Activated naive CD8-positive, alpha-beta T cell treated with anti-CD3 and anti-CD28 coated beads, Interleukin-2, amount 50 U/mL, for 24 hours (primary cell): ENCODE measurements at places on chromosomes 2 and 18.

GRCh38 chr2:28471214-28471613 lies 24.6 kb upstream of the PLB1 start:
- peaks cover 16% of the 10 kb centered on the region for H3K27me3 ChIP-seq
- H3K36me3 ChIP-seq, result no peaks in the 10 kb centered on the region
- H3K27ac ChIP-seq, result no peak overlapping the region
- H3K4me1 ChIP-seq, result peaks cover 23% of the 10 kb centered on the region

DNA sequence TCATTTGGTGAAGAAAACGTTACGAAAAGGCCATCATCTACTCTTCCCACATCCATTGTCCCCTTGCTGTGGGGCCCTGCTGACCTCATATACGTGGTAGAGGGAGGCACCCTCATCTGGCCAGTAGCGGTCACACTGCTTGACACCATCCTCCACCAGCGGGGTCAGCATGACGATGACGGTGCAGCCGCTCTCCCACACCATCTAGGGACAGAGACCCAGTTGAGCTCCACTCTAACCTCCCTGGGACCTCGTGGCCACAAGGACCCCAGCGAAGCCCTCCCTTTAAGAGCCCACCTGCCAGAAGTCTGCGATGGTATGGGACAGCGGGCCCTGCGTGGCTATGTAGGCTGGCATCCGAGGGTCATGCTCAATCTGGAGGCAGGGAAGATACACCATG lies 13.1 kb downstream of the PTPRN start:
- DNase-seq, result no peak
- H3K4me3 ChIP-seq, result no peak overlapping the region
- H3K4me1 ChIP-seq, result peaks cover 23% of the 10 kb centered on the region
- peaks cover 15% of the 10 kb centered on the region for H3K27me3 ChIP-seq
- peak overlapping the region; percentile 71 for H3K27ac ChIP-seq

GRCh38 chr18:57743008-57743407 lies 60.1 kb downstream of the ATP8B1 start:
- H3K27ac ChIP-seq, result no peak overlapping the region
- no peak overlapping the region for H3K4me3 ChIP-seq
- no peaks in the 10 kb centered on the region for H3K27me3 ChIP-seq
- DNase-seq, result no peak
- H3K36me3 ChIP-seq, result peaks cover 3% of the 10 kb centered on the region

DNA sequence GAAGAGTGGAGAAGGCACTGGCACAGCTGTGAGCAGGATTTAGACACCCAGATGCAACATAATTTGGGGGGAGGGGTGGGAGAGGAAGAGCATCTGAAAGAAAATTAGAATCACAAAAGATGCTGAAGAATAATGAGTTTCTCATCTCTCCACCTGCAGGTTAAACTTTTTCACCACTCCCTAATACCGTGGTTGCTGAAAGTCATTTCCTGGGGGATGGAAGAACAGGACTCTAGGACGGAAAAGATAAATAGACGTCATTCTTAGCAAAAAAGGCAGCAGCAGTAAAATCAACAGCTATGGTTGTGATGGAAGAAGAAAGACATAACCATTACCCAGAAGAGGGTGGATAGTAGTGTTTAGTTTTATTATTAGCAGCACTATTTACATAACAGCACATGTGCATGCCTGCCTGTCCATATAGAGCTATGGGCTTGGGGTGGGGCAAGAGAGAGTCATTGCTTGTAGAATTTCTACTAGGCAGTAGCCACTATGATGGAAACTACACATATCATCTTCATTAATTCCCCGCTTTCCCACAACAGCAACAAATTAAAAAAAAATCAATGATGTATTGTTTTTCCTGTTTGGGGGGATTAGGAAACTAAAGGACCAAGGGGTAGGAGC lies 212.2 kb downstream of the TRIB2 start:
- peaks cover 2% of the 10 kb centered on the region for H3K27me3 ChIP-seq
- peaks cover 10% of the 10 kb centered on the region for H3K4me1 ChIP-seq
- H3K36me3 ChIP-seq, result no peaks in the 10 kb centered on the region

DNA sequence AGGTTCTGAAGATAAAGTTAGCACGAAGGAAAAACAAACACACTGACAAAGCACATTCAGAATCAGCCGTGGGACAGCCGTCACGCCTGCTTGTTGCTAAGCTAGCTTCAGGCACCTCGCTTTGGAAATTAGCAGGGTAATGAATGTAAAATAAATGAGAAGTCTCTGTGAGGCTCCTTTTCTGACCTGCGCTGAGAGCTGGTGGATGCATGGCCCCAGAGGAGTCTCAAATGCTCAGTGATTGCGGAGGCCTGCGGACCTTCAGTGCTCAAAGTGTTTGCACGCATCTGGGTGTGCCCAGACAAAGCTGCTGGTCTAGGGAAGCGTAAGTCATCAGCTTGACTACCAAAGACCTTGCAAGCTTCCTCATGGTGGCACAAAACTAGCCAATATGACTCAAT lies 50.6 kb downstream of the CD8B2 start:
- no peak overlapping the region for H3K4me3 ChIP-seq
- H3K27me3 ChIP-seq, result peaks cover 8% of the 10 kb centered on the region
- no peaks in the 10 kb centered on the region for H3K36me3 ChIP-seq
- H3K27ac ChIP-seq, result no peak overlapping the region
- H3K4me1 ChIP-seq, result peaks cover 7% of the 10 kb centered on the region

DNA sequence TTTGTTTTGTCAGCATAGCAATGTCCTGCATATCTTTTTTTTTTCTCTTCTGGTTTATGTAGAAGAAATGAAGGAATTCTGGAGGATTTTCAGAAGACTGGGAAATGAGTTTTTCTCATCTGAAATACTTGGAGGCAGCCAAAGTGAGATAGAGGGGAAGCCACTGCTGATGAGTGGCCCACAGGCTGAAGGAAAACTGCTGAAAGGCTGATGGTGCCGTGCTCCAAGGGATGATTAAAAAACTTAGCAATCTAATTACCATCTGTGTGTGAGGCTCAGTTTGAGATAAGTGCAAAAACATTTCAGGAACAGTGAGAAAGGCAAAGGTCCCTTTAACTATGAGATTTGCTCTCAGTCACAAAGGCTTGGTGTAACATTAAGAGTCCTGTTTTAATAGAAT lies 98.5 kb downstream of the EVA1A start:
- H3K4me1 ChIP-seq, result no peaks in the 10 kb centered on the region
- no peak overlapping the region for H3K27ac ChIP-seq
- H3K36me3 ChIP-seq, result no peaks in the 10 kb centered on the region
- DNase-seq, result no peak

GRCh38 chr2:240767341-240767740 lies 52.7 kb downstream of the KIF1A start:
- no peak overlapping the region for H3K27ac ChIP-seq
- no peaks in the 10 kb centered on the region for H3K36me3 ChIP-seq
- H3K4me3 ChIP-seq, result no peak overlapping the region
- no peak for DNase-seq
- no peaks in the 10 kb centered on the region for H3K4me1 ChIP-seq

DNA sequence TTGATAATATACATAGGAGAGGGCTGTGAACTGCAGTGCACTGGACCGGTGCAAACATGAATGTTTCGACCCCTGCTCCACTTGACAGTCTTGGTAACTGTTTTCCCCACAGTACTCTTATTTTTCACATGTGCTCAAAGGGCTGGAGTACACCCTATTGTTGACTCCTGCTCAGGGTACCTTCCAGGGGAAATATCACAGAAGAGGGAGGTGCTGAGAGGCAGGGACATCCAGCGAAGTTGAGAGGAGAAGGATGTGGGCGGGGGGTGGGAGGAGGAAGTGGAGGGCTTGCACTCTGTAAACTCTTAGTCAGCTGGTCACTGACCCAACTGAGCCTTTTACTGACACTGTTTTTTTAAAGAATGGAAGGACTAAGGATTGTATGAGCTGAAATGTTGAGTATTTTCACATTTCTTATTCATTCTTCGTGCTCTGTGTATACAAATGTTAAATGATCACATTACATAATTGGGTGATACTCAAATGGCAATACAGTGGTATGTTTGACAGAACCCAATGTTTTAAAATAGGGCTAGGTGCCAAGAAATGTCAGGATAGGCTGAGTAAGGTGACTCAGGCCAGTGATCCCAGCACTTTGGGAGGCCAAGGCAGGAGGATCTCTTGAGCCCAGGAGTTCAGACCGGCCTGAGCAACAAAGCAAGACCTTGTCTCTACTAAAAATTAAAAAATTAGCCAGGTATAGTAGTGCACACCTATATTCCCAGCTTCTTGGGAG lies 10.0 kb downstream of the INPP4A start:
- no peak for DNase-seq
- peak overlapping the region; percentile 79 for H3K27ac ChIP-seq
- H3K4me3 ChIP-seq, result peak overlapping the region; percentile 58
- H3K4me1 ChIP-seq, result peaks cover 94% of the 10 kb centered on the region
- H3K36me3 ChIP-seq, result peaks cover 11% of the 10 kb centered on the region
- no peaks in the 10 kb centered on the region for H3K27me3 ChIP-seq

DNA sequence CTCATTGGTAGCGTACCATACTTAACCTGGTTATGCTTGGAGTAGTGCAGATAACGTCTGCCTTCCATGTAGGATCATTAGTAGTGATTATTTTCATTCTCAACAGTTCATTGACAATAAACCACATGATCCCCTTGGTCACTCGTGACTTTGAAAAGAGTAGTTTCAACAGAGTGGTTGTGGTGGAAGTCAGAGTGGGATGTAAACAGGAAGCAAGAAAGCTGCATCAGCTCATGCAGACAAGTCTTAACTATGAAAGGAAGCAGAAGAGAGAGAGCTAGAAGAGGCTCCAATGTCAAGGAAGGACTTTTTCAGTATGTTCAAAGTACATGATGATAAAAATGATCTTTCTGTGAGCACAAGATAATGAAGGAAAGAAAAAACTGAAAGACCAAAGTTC lies 287.4 kb downstream of the MBD2 start:
- H3K4me3 ChIP-seq, result no peak overlapping the region
- H3K27me3 ChIP-seq, result no peaks in the 10 kb centered on the region
- DNase-seq, result no peak
- no peak overlapping the region for H3K27ac ChIP-seq

- H3K36me3 ChIP-seq, result no peaks in the 10 kb centered on the region
- no peaks in the 10 kb centered on the region for H3K4me1 ChIP-seq
- no peak for DNase-seq
- peaks cover 3% of the 10 kb centered on the region for H3K27me3 ChIP-seq
- no peak overlapping the region for H3K27ac ChIP-seq
- H3K4me3 ChIP-seq, result no peak overlapping the region
Measured at GRCh38 chr2:200757399-200757798, 54.3 kb upstream of the BZW1 start.

DNA sequence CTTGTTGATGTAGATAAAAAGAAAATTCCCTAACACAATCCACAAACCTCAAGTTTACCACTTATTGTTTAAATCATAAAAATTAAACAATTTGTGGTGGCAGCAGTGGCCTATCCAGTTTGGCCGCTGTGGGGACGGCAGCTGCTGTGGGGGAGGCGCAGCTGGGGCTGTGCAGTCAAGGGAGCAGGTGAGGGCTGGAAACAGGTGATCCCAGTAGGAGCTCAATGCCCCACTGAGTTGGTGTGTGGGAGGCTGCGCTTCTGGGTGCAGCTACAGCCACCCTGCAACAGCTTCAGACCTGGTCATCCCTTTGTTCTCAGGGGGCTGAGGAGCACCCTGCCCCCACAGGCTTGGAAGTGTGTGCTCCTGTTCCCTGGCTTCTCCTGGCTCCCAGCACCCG lies 266.0 kb upstream of the FSIP2 start:
- no peak overlapping the region for H3K27ac ChIP-seq
- no peak overlapping the region for H3K4me3 ChIP-seq
- DNase-seq, result no peak
- H3K4me1 ChIP-seq, result no peaks in the 10 kb centered on the region
- H3K36me3 ChIP-seq, result no peaks in the 10 kb centered on the region

GRCh38 chr2:77521931-77522470 lies at the start of gene LRRTM4:
TSS of gene LRRTM4 (minus strand) at chr2:77522376.
- H3K36me3 ChIP-seq, result no peaks in the 10 kb centered on the region
- no peaks in the 10 kb centered on the region for H3K4me1 ChIP-seq
- no peak for DNase-seq
- H3K4me3 ChIP-seq, result no peak within 1 kb of the TSS

DNA sequence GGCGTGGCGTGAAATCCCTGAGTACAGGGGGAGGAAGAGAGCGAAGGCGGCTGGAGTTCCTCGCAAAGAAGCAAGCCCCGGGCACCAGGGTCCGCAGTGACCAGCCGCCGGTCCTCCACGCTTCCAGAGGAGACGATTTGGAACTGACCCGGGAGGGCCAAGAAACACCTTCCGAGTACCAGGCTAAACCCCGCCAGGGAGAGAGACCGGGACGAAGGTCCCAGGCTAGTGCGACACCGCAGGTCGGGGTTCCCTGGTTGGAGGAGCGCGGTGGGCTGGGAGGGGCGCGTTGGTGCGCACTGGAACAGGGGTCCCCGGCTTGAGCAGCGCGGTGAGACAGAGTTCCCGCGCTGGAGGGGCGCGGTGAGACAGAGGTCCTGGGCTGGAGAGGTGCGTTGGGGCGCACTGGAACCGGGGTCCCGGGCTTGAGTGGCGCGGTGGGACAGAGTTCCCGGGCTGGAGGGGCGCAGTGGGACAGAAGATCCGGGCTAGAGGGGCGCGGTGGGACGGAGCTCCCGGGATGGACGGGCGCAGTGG lies 901 bp downstream of the WDFY1 start:
- peak overlapping the region; percentile 87 for H3K4me3 ChIP-seq
- H3K27me3 ChIP-seq, result no peaks in the 10 kb centered on the region
- peaks cover 61% of the 10 kb centered on the region for H3K4me1 ChIP-seq
- H3K36me3 ChIP-seq, result peaks cover 16% of the 10 kb centered on the region
- H3K27ac ChIP-seq, result peak overlapping the region; percentile 69

GRCh38 chr2:207474863-207475485 lies 54.8 kb upstream of the CREB1 start:
- DNase-seq, result peak; percentile 55
- H3K4me3 ChIP-seq, result peak overlapping the region; percentile 35
- H3K27me3 ChIP-seq, result no peaks in the 10 kb centered on the region

- no peaks in the 10 kb centered on the region for H3K36me3 ChIP-seq
- DNase-seq, result no peak
- H3K4me1 ChIP-seq, result peaks cover 52% of the 10 kb centered on the region
- no peak overlapping the region for H3K4me3 ChIP-seq
Measured at GRCh38 chr2:8833853-8834252, 3.6 kb downstream of the KIDINS220 start.

GRCh38 chr2:134758633-134759032 lies 39.8 kb upstream of the TMEM163 start:
- H3K27me3 ChIP-seq, result peaks cover 34% of the 10 kb centered on the region
- no peak overlapping the region for H3K27ac ChIP-seq
- no peak for DNase-seq
- H3K4me3 ChIP-seq, result no peak overlapping the region

GRCh38 chr2:167637741-167638140 lies 609.7 kb downstream of the STK39 start:
- no peak for DNase-seq
- no peak overlapping the region for H3K4me3 ChIP-seq
- H3K4me1 ChIP-seq, result no peaks in the 10 kb centered on the region
- no peaks in the 10 kb centered on the region for H3K27me3 ChIP-seq
- H3K27ac ChIP-seq, result no peak overlapping the region
- no peaks in the 10 kb centered on the region for H3K36me3 ChIP-seq

DNA sequence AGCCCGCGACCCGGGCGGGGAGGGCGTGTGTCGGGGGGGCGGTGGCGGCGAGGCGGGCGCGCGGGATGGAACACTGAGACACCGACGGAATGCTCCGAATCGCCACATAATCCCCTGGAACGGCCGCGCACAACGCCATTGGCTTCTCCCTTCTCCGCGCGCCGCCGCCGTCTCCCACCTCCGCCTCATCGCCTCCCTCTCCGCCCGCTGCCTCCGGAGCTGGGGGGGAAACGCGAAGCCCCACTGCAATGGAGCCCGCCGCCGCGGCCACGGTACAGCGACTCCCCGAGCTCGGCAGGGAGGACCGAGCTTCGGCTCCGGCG lies at the start of gene PHLPP1:
Gene PHLPP1 (plus strand): TSS at position 106 of the 323 bp plus-strand sequence. CDS start 143 bp downstream, at position 249.
- H3K27me3 ChIP-seq, result no peaks in the 10 kb centered on the region
- peaks cover 2% of the 10 kb centered on the region for H3K36me3 ChIP-seq
- DNase-seq, result no peak
- H3K4me1 ChIP-seq, result peaks cover 39% of the 10 kb centered on the region
- H3K4me3 ChIP-seq, result peak within 1 kb of the TSS; percentile 77

- H3K4me1 ChIP-seq, result peaks cover 59% of the 10 kb centered on the region
- no peak overlapping the region for H3K27ac ChIP-seq
- H3K4me3 ChIP-seq, result no peak overlapping the region
Measured at GRCh38 chr18:58668211-58668610, 3.1 kb upstream of the MALT1 start.
